Spinal cord (tissue), 10 donors: ENCODE measurements at places on chromosomes 12 and 14. TPM values are rescaled to one million over a fixed set of nuclear protein-coding genes. Genes with fewer than 3 reads are reported as not detected.

Gene CKAP4
- total RNA-seq, result 49.1 TPM

Gene GARIN6
- not detected for total RNA-seq

DNA sequence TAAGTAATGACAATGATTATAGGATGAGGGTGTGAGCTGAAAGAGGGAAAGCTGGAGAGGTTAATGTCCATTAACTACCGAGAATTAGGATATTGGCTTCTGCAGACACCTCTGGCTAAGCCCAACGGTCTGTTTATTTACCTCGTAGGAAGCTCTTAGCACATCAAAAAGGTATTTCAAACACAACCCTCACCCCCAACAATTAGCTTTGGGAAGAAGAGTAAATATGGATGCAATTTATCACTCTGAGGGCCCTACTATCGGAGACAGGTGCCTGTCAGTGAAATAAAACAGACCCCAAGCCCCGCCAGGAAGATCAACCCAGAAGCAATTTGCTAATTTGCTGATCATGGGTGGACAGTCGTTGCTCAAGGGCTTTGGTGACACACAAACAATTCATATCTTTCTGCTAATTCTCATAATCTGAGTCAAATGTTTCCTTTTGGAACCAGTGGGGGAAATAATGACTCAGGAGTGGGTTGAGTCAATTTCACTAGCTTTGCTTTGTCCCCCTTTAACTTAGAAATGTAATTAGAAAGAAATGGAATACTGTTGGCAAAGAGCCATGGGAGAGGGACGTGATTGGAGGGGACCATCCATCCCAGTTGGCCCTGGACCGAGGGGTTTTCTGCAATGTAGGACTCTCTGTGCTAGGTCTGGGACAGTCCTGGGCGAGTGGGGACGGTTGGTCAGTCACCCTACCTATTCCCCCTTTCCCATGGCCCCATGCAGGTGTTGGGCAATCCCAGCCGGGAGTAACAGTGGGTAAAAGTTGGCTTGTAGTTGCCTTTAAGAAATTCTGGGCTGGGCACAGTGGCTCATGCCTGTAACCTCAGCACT lies 99.1 kb upstream of the MED13L start:
- no peak for DNase-seq

DNA sequence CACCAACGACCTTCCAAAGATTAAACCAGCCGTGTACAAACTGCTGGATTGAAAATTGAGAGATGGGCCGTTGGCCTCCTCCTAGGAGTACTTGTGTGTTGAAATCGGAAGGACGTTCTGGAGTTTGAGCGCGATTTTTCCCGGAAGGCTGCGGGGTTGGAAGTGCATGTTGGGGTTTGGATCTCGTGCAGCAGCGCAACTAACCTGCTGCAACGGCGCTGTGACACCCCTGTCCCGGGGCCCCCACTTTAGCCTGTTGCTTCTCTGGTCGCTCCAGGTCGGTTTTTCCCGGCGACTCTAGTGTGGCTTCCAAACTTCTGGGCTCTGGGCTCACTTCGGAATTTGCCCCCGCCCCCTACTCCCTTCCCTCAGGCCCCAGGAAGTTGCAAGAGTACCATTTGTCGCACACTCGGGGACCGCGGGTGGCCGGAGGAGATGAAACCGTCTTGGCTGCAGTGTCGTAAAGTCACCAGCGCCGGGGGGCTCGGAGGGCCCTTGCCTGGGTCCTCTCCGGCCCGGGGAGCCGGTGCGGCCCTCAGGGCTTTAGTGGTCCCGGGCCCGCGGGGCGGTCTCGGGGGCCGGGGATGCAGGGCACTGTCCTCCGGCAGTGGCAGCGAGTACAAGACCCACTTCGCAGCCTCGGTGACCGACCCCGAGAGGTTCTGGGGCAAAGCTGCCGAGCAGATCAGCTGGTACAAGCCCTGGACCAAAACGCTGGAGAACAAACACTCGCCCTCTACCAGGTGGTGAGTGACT lies at the start of gene ACSS3:
Gene ACSS3 (plus strand): TSS at position 394 of the 756 bp plus-strand sequence. CDS start 42 bp downstream, at position 436.
- DNase-seq, result no peak

- DNase-seq, result peak; percentile 88
Observed at GRCh38 chr14:28143316-28143715, 623.3 kb upstream of the FOXG1 start.

- DNase-seq, result no peak
Observed at GRCh38 chr12:6919588-6919987, 5.2 kb downstream of the ENO2 start.

- no peak for DNase-seq
Observed at GRCh38 chr12:1289371-1290155, 298.5 kb downstream of the ERC1 start.

GRCh38 chr12:57807285-57807684 lies 11.2 kb downstream of the AVIL start:
- no peak for DNase-seq

- no peak for DNase-seq
Observed at GRCh38 chr12:32516230-32516629, 116.9 kb downstream of the FGD4 start.

- DNase-seq, result no peak
Observed at GRCh38 chr14:87205811-87206210, 787.2 kb downstream of the GALC start.

GRCh38 chr12:40552868-40553267 lies 139.4 kb upstream of the CNTN1 start:
- DNase-seq, result no peak

DNA sequence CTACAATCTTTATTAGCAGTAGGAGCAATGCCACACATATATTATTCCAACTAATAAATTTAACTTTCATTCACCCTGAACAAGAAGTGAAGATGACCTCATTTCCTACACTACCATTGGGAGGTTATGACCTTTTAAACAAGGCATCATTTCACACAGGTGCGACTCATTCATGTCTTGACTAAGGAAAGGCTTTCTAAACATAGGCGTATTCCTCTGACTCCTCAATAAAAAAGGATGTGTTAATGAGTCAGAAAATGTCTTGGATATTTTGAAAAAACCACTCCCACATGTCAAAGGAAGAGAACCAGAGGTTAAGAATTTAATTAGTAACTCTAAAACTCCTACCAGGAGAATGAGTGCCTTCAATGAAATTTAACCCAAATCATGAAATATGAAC lies 115.2 kb downstream of the PRICKLE1 start:
- DNase-seq, result no peak

DNA sequence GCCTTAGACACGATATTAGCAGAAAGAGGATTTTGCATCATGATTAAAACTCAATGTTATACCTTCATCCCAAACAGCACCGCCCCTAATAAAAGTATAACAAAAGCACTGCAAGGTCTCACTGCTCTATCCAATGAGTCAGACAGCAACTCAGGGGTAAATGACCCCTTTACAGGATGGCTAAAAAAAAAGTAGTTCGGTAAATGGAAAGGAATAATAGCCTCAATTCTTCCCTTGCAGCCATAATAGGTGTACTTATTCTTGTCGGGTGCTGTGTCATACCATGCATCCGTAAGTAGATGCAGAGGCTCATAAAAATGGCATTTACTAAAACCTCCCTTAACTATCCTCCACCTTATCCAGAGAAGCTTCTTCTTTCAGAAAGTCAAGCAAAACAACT lies 53.9 kb upstream of the AP4S1 start:
- no peak for DNase-seq

DNA sequence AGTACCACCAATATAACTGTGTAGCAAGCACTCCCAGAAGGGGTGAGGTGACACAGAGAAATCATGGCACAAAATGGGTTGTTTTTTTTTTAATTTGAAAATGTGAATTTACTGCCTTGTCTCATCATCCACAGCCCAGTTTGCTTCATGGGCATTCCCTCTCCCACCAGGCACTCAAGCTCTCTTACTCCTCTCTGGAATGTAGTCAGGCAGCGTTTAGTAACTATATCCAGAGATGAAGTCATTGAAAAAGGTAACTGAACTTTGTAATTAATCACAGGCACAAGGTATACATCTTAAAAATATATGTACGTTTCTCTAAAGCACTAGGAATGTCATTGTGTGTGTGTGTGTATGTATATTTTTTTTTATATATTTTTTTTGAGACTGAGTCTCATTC lies 91.4 kb downstream of the FAR2 start:
- DNase-seq, result no peak

- no peak for DNase-seq
Observed at GRCh38 chr12:122141911-122142725, 31.9 kb downstream of the IL31 start.

GRCh38 chr14:82244791-82245190 lies 711.1 kb upstream of the SEL1L start:
- DNase-seq, result peak; percentile 79

- peak; percentile 69 for DNase-seq
Observed at GRCh38 chr12:66107451-66107915, 23.1 kb downstream of the LLPH start.
